ENCODE measurements at places on chromosomes 4 and X.

GRCh38 chr4:52945326-52945898, 83.3 kb downstream of the RASL11B start:
- no peak overlapping the region for H3K4me3 ChIP-seq
- DNase-seq, result no peak
- peaks cover 7% of the 10 kb centered on the region for H3K36me3 ChIP-seq
- no peaks in the 10 kb centered on the region for H3K4me1 ChIP-seq
- no peaks in the 10 kb centered on the region for H3K27me3 ChIP-seq

GRCh38 chr4:125714845-125715244, 400.1 kb downstream of the FAT4 start:
- H3K27ac ChIP-seq, result no peak overlapping the region
- no peak overlapping the region for H3K4me3 ChIP-seq
- DNase-seq, result no peak
- no peaks in the 10 kb centered on the region for H3K36me3 ChIP-seq
- no peaks in the 10 kb centered on the region for H3K4me1 ChIP-seq

DNA sequence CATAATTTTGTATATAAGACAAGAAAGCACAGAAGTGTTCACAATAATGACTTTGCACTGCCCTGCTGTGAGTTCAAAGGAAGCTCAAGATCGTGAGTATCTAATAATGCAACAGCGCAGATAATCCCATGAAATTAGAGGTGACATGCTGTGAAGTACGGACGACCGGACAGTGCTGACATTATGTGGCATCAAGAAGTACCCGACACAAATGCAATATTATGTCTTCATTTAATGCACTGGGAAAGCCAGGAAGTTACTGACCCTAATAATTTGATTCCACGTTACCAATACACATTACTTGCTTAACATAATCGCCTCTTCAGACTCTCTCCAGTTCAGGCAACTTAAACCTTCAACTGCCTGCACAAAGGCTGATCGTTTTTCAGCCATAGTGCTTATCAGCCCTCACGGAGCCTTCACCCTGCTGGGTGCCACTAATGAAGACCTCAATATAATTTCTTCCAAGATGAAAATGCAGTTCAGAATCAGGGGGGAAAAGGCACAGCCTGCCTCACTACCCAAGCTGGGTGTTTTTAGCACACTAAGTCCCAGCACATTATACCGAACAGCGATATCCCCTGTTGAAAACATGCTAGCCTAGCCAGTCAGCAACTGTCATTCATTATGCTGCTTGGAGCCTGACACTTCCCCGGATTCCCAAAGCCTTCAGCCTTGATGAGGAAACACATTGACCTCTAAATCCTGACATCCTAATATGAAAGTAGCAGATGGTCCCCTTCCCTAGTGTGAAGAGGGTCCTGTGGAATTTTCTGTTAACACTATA, 56.1 kb downstream of the SLC7A11 start:
- DNase-seq, result no peak
- no peaks in the 10 kb centered on the region for H3K36me3 ChIP-seq
- no peaks in the 10 kb centered on the region for H3K27me3 ChIP-seq
- H3K27ac ChIP-seq, result no peak overlapping the region
- peaks cover 20% of the 10 kb centered on the region for H3K4me1 ChIP-seq
- no peak overlapping the region for H3K4me3 ChIP-seq

- DNase-seq, result no peak
- H3K36me3 ChIP-seq, result no peaks in the 10 kb centered on the region
- H3K27ac ChIP-seq, result no peak overlapping the region
Observed at GRCh38 chrX:25012793-25013631, 2.8 kb downstream of the ARX start.

- H3K4me1 ChIP-seq, result no peaks in the 10 kb centered on the region
- H3K27me3 ChIP-seq, result no peaks in the 10 kb centered on the region
- no peak overlapping the region for H3K4me3 ChIP-seq
- H3K36me3 ChIP-seq, result no peaks in the 10 kb centered on the region
- no peak overlapping the region for H3K27ac ChIP-seq
Observed at GRCh38 chr4:176753049-176753448, 39.7 kb downstream of the VEGFC start.

Data from activated B cell treated with CpG ODN at 0.5 μM for 24 hours (primary cell).